ENCODE measurements at places on chromosomes 5 and 9.

- peak; percentile 87 for DNase-seq
Measured at GRCh38 chr5:89703817-89704216, 705.7 kb downstream of the CETN3 start.

DNA sequence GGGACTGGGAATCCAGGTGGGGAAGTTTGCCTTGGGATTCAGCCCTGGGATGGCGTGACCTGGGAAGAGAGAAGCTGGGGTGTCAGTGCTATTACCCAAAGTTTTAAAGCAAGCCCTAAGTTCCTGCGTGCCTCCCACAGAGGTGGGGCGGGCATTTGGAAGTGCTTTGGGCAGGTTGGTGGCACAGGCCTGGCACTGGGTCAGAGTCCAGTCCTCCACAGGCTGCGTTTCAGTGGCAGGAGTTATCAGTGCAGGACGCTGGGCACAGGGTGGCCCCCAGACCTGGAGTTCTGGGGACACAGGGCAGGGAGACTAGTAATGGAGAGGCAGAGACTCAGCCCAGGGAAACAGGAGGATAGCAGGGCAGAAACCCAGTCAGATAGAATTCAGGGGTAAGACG, 147.2 kb downstream of the MAST4 start:
- DNase-seq = no peak

DNA sequence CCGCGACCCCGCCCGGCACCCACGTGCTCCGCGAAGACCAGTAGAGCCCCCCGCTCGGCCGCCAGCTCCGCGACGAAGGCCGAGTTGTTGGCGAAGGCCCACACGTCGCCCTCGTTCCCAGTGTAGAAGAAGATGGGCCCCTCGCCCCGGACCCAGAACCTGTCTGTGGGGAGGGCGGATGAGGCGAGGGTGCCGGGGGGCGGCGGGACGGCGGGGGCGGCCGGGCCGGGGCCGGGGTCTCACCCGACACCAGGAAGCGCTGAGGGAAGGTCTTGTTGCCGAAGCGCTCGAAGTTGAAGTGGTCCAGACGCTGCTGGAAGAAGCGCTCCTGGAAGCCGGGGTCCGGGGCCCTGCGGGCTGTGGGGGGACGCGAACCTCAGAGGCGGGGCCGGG, 317 bp downstream of the DPP7 start:
- DNase-seq = no peak

GRCh38 chr5:169350759-169351240, 49.9 kb upstream of the SLIT3 start:
- no peak for DNase-seq

GRCh38 chr9:98236901-98237487, 18.5 kb downstream of the TBC1D2 start:
- no peak for DNase-seq

DNA sequence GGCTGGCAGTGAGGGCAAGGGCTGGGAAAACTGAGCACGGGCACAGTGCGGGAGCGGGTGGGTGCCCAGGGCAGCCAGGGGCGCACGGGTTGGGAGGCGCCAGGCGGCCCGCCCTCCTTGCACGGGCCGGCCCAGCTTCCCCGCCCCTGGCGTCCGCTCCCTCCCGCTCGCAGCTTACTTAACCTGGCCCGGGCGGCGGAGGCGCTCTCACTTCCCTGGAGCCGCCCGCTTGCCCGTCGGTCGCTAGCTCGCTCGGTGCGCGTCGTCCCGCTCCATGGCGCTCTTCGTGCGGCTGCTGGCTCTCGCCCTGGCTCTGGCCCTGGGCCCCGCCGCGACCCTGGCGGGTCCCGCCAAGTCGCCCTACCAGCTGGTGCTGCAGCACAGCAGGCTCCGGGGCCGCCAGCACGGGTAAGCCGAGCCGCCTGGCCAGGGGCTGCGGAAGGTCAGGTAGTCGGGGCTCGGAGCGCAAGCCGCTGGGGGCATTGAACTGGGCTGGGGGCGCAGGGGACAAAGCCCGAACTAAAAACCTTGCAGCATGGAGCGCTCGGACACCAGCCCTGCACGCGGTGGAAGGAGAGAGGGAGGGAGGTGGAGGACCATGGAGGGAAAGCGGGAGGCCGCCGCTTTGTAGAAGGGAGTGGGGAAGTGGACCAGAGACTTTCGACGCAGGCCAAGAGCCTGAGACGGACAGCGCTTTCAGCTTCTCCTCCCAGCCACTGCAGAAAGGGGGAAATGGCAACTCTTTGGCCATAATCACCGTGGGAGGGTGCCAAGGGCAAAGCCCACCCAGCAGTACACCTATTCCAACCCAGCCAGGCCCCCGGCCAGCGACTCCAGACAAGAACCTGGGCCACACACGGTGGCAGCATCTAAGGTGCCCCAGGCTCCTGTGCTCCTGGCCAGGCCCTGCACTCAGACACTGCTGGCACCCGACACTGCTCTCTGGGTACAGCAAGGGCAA, at the start of gene TGFBI:
Gene TGFBI, plus strand, starts transcription at position 207 of the 961 bp plus-strand sequence. Its CDS starts 68 bp downstream, at position 275.
- DNase-seq = peak; percentile 63

- no peak for DNase-seq
Measured at GRCh38 chr9:107991581-107991980, 502.0 kb upstream of the KLF4 start.

- DNase-seq = no peak
Measured at GRCh38 chr5:68533051-68533450, 317.5 kb downstream of the PIK3R1 start.

DNA sequence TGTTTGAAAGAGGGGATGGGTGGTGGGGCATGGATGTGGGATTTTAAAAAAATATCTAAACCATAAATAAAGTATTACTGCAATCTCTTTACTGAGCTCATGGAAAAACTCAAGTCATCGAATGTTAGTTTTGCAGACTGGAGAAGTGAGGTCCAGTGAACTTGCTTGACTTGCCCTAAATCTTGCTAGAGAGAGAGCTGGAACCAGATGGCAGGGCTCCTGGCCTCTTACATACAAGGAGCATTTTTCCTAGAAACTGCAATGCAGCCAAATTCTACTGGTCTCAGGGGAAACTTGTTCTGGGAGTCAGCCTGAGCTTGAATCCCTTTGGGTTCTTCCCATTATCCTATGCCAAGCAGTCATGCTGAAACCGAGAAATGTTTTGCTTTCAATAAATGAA, 2.9 kb upstream of the TGFBI start:
- DNase-seq = no peak

DNA sequence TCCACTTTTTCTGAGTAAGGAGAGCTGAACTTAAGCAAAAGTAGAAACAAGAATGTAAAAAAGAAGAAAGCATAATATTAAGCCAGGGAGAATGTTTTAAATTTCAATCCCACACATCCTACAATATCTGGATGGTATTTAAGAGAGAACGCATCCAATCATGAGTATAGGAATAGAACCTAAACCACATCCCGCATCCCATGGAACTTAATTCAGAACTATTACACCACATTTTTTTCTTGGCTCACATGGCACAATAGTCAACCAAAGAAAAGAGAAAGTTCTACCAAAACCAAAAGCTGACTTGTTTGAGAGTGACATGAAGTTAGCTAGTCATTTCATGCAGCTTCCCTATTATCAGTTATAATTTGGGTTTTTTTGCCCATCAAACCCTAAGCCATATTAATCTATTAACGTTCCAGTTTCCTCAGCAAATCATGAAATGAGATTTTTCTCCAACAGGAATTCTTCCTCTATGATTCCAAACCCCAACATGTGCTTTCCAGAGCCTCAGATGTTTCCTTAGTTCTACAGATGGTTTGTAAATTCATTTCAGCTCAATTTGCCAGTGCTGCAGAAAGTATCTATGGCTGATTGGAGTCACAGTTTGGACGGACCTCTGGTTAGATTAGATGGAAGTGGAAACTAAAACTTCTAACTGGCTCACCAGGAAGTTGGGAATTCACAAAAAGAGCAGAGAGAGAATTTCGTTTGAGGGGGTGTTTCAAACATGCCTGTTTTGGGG, 22.5 kb downstream of the ADAMTSL1 start:
- no peak for DNase-seq

- no peak for DNase-seq
Measured at GRCh38 chr5:9283021-9283420, 262.9 kb downstream of the SEMA5A start.

DNA sequence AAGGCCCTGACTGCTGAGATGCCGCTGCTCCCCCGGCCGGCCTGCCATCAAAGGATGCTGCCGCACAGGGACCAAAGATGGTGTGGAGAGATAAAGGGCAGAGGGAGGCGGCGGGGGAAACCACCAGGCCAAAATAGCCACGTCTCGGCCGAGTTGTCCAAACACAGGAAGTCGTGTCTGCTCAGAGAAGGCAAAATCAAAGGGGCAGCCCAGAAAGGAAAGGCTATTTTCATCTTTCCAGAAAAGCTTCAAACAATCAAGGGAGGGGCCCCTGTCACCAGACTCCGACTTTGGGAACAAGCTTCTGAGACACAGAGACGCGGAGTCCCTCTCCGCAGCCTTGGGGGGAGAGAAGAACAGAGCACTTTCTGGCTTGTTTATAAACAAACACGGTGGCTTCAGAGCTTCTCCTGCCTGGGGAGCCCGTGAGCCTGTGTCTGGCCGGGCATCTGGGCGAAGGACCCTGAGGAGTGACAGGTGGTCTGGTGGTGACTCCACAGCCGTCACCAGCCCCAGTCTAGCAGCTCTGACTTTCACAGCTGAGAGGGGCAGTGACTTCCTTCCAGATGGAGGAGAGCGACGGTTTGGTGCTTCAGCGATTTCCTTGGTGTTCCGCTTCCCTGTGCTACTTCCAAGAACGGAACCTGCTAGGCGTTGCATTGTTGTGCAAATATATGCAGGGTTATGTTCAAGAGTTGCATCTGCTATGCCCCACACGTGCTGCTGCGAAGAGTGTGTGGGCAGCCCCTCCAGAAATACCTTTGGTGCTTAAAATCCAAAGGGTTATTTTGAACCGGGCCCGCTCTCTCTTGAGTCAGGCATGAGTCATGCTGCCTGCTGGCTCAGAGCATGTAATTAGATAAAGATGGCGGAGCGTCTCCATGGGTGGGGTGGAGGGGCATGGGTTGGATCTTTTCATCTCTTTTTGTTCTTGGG, 24.0 kb downstream of the ADAMTSL2 start:
- DNase-seq = no peak

GRCh38 chr5:170508036-170508435, 4.2 kb downstream of the KCNIP1 start:
- no peak for DNase-seq

- DNase-seq = no peak
Measured at GRCh38 chr9:126375386-126375785, 48.8 kb downstream of the MVB12B start.

GRCh38 chr5:142421228-142421617, 96.4 kb upstream of the SPRY4 start:
- DNase-seq = no peak

DNA sequence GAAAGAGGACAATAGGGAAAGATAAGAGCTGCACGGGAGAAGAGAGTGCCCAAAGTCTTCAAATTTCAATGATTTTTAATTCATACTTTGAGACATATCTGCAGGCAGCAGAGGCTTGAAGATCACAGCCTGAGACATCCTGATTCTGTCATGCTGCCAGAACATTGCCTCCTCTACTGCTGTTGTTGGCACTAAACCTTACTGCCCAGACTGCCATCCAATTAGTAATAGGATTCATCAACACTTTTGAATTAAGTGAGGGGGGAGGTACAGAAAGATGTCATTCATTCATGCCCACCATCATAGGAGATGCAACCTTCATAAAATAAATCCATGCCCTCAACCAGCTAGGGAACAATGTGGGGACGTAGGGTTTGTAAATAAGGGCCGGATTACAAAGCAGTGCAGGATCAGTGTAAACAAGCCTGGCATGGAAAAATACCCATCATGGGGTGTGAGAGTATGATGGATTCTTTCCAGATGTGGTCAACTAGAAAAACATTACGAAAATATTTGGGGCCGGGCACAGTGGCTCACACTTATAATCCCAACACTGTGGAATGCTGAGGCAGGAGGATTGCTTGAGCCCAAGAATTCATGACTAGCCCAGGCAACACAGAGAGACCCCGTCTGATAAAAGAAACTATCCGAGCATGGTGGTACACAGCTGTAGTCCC, 122.1 kb upstream of the DAPK1 start:
- DNase-seq = no peak

DNA sequence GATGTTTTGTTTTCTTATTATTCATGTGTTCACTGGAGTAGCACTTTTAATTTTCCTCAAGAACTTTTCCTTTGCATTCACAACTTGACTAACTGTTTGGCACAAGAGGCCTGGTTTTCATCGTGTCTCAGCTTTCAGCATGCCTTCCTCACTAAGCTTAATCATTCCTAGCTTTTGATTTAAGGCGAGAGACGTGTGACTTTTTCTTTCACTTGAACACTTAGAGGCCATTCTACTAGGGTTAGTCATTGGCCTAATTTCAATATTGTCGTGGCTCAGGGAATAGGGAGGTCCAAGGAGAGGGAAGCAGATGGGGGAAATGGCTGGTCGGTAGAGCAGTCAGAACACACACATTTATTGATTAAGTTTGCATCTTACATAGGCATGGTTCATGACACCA, 94.0 kb downstream of the ZNF462 start:
- no peak for DNase-seq

- DNase-seq = no peak
Measured at GRCh38 chr5:81829242-81829641, 78.3 kb upstream of the SSBP2 start.

GRCh38 chr9:129834489-129835127, 467 bp downstream of the C9orf78 start:
- DNase-seq = no peak

All from neuronal stem cell (in vitro differentiated cells).